ENCODE measurements at places on chromosomes 11 and 22.
A peak's percentile ranks its signal among the peaks of the same experiment; 100 is the strongest.

DNA sequence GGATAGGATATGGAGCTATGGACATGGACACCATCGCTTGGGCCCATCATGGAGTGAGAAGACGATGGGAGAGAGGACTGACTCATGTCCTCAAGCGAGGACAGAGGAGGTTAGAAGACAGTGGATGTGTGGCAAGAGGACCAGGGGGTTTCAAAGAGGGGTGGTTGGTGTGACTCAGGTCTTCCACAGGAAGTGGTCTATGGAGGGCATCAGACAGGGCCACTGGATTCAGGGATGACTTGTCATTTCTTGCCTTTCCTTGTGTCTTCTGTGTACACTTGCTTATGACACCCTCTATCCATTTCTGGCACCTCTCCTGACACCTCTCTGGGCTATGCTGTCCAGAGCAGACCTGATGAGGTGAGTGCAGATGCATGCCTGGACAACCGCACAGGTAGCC lies 115.4 kb downstream of the OSBP2 start:
- DNase-seq: no peak

DNA sequence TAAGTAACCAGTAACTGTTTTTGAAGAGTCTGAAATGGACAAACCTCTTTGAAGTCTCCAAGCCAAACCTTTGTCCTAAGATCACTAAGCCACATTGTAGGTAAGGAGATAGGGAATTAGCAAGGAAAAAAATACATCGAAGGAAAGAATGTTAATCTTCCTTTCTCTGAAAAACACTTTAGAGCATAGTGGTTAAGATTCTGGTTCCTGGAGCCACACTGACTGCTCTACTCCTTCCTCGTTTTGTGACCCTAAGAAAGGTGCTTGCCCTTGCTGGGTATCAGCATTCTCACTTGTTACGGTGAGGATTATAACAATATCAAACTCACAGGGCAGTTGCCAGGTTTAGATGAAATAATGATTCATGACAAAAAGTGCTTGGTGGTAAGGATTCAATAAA lies 104.0 kb downstream of the SIK3 start:
- DNase-seq: no peak

- no peak for DNase-seq
Measured at GRCh38 chr11:45062974-45063635, 83.3 kb upstream of the PRDM11 start.

GRCh38 chr11:117618982-117619355 lies 178.0 kb downstream of the DSCAML1 start:
- peak; percentile 83 for DNase-seq

DNA sequence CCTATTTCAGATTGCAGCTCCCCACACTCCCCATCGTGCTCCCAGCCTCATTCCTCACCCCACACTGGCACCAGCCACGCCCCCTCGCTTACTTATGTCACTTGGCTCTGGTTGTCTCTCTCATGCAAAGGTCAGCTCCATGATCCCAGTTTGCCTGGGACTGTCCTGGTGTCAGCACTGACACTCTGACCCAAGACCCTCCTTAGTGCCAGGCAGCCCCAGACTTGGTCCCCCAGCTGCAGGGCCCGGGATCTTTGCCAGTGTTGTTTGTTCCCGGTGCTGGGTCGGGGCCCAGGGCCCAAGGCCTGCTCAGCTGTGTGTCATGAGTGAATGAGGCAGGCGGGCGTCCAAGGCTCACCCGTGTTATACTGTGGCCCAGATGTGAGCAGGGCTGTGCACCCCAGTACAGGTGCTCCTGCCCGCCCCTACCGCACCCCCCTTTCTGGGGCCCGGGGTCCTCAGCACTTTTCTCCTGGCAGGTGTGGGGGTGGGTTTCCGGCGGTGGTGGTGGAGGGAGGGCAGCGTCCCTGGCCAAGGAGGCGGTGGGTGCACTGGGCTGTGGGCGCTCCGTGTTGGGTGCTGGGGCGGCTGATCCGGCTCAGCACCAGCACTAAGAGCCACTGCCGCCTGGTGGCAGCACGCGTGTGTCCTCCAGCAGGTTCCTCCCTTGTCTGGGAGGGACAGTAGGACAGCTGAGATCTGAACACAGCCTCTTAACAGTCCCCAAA lies 19.5 kb downstream of the IL17REL start:
- DNase-seq: no peak

DNA sequence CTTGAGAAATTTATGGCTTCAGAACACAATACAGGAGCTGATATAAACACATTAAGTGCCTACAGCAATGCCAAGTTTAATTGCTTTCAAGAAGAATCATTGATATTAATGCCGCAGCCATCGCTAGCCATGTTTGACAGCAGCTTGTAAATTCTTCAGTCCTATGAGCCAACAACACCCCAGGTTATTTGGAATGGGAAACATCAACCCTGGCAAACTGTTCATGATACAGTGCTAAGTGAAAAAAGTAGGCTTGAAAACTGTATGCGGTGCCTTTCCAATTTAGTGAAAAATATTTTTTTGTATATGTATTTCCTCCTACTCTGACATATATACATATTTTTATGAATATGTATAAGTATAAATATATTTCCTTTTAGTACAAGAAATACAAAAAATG lies 142.6 kb downstream of the CSNK2A3 start:
- DNase-seq: no peak

DNA sequence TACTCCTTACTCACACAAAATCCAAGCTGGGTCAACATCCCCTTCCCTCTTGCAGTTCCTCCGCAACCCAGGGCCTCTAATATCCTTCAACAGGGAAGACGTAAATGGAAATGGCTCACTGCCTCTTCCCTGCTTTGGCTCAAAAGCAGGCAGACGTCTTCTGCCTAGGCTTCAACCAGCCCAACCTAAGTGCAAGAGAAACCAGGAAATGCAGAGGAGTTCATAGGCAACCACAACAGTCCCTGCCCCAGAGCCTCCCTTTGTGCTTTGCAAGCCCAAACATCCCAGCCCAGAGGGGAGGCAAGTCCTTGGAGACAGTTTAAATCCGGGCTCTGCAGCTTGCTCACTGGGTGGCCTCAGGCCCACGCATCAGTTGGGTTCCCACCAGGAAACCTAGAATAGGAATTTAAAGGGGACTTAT lies 33.3 kb downstream of the CD6 start:
- DNase-seq: peak; percentile 3

DNA sequence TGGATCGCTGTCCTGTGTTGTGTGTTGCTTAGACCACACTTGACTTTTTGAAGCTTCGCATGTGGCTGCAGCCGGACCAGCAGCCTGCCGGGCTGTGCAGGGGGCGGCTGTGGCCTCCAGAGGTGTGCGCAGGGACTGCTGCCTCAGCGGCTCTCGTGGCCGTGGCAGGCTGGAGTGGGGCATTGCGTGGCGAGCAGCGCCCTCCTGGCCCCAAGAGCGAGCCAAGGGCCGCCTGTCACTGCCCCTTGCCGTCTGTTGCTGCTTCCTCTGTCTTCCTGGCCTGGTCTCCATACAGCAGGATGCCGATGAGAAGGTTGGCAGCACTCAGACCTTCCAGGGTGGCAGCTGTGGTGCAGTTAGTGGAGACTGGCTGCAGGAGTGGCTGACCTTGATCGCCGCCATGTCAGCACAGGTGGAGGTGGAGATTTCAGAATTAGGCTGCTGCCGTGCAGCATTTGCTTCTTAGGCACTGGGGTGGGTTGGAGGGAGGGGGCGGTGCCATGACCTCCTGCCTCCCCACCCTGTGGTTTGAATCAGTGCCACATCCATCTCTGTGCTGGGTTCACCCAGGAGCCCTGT lies 34.0 kb downstream of the MUC6 start:
- no peak for DNase-seq

DNA sequence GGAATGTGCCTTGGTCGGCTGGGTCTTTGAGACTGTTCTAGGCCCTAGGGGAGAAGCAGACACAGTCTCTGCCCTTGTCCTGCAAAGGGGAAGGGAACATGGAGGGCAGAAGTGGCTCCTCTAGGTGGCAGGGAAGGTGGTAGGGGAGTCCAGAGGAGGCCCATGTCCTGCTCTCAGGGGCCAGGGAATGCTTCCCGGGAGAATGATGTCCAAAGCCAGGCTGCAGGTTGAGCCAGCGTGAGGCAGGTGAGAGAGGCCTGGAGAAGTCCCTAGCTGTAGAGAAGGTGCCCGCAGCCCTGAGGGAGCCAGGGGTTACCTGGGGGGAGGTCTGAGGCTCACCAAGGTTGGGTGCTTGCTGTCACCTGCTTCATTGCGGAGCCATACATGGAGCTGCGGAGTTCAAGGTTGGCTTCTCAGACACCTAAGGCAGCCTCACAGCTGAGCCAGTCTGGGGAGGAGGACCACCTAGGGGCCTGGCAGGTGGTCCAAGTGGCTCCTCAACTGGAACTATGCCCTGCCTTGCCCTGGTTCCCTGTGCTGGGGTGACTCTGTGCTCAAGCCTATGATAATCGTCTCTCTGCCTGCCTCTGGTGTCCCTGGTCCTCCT lies 46.1 kb downstream of the SMIM38 start:
- no peak for DNase-seq

DNA sequence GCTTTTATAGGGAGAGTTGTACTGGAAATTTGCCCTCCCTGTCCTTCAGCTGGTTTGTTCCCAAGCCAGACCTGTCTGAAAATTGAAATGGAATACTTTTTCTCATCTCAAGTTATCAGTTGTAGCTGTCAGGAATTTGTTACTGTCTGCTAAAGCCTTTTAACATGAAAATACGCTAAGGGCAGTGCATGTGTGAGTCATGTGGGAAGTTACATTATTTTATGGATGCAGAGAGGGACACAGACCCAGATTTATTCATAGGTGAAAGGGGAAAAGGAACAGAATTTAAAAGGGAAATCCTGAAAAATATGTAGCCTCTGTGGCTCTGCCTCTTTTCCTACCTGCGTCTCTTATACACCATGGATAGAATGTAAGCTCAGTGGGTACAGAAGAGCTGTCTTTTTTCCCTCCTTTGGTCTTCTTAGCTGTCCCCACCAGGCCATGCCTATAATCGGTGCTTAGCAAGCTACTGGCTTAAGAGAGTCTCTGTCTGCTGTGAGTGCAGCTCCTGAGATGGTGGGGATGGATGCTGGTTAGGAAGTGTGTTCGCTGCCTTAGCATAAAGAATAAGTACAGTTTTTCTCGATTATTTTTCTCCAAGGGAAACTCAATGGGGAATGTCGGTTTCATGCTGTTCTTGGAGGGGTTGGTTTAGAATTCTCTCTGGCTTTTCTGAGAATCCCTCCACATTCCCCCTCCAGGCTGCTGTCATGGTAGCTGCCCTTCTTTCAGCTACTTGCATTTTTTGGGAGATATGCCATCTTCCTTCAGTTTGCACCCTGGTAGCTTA lies 166.8 kb downstream of the TEAD1 start:
- no peak for DNase-seq

- no peak for DNase-seq
Measured at GRCh38 chr11:119419834-119420492, 3.0 kb downstream of the THY1 start.

- DNase-seq: peak; percentile 42
Measured at GRCh38 chr22:40006641-40007040, 11.9 kb downstream of the FAM83F start.

DNA sequence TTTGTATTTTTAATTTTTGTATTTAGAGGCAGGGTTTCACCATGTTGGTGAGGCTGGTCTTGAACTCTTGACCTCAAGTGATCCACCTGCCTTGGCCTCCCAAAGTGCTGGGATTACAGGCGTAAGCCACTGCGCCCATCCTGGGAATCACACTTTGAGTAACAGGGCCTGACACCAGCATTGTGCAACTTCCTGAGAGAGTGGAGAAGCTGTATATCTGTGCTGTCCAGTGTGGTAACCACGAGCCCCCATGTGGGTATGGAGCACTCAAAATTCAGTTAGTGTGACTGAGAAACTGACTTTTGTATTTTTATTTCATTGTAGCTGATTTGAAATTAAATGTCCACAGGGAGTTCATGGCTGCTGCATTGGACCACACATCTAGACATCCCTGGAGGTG lies 36.2 kb downstream of the MPPED1 start:
- no peak for DNase-seq

DNA sequence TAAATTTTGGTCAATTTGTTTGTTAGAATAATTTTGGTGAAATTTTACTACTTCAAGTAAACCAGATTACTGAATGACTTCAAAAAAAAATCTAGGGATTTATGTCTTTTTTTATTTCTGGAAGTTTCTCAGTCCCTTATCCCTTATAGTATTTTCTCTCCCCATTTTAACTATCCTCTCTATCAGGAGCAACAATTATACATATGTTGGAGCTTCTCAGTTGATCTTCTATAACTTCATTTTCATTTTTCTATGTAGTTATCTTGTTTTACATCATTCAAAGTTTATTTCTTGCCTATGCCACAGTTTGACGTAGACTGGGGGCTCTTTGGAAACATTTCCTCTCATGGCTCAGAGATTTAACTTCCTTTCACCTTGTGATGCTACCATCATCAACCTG lies 34.2 kb downstream of the NNMT start:
- DNase-seq: no peak

- DNase-seq: peak; percentile 62
Measured at GRCh38 chr11:47248304-47248663, 330 bp downstream of the ACP2 start.

- peak; percentile 35 for DNase-seq
Measured at GRCh38 chr11:9990221-9990973, 303.6 kb downstream of the SBF2 start.

DNA sequence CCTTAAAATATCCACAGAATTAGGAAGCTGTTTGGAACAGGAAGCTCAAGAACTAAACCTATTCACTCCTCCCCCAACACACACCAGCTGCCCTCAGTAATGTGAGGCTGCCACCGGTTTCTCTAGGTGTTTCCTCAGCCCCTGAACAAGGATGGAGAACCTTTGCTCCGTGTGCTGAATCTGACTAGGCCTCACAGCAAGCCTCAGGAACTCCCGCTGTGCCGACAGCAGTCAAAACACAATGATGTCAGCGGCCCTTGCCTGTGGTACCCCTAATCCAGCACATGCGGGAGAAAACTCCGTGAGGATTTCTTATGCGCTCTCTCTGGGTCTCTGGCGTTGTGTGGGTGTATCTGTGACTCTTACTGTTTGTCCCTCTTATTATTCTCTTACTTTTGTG lies 153.3 kb downstream of the EFCAB6 start:
- no peak for DNase-seq
